T-helper 2 cell (primary cell): ENCODE measurements at places on chromosomes 3 and 15.

- no peak for DNase-seq
Observed at GRCh38 chr3:134970895-134971294, 175.8 kb downstream of the EPHB1 start.

- no peak for DNase-seq
Observed at GRCh38 chr3:33860373-33861050, 62.1 kb downstream of the PDCD6IP start.

DNA sequence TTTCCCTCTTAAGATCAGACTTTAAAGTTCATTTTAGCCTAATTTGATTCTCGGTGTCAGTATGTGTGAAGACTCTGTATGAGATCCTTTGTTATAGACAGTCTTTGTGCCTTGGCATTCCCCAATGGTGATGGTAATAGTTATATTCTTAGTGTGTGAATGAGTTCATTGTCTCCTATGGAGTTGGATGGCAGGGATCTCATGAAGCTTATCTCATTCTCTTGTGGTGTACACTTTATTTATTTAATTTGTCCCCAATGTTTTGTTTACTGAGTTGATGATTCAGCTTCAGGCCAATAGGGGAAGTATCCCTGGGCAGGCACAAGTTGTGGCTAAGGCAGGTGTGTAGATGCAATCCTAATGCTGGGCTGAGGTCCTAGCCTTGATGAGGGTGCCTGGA, 222.0 kb upstream of the DPPA4 start:
- no peak for DNase-seq

DNA sequence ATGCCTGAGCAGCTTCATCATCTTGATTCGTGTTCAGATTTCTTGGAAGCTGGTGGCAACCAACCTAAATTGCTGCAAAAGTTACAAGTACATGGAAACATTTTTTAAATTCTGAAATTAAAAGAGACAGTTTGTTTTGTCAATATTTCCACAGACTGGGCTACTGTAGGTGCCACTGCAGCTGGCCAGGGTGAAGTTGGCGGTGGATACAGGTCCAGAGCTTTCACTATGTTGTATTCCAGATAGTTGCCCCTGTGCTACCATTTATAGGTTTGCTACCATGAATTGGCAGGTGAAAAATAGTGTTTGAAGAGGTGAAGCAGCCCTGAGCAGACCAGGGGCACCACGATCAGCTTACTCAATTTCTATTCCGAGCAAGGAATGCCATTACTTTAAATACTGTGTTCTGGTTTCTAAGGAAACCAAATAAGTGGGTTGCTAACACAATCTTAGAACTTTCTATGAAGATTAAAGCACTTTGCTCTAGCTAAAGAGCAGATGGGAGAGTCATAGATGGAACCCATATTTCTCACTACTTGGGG, 21.2 kb upstream of the SHC4 start:
- no peak for DNase-seq

- DNase-seq, result no peak
Observed at GRCh38 chr15:85730001-85730820, 64.5 kb downstream of the KLHL25 start.

GRCh38 chr3:81886081-81886480, 124.6 kb upstream of the GBE1 start:
- DNase-seq, result no peak
